ENCODE measurements at places on chromosomes 13 and 19. TPM values are rescaled to one million over a fixed set of nuclear protein-coding genes. Genes with fewer than 3 reads are reported as not detected.

The SARS2 gene
- total RNA-seq = 14.0 TPM

The RAB20 gene
- total RNA-seq = 61.6 TPM

The AP1M1 gene
- total RNA-seq = 110 TPM

The LIM2 gene
- not detected for total RNA-seq

The ZNF160 gene
- total RNA-seq = 32.8 TPM

The FFAR2 gene
- total RNA-seq = 2.4 TPM

The NLRP11 gene
- total RNA-seq = not detected

The GPC6 gene
- 23.1 TPM for total RNA-seq

The NLRP13 gene
- total RNA-seq = not detected

The KRTDAP gene
- not detected for total RNA-seq

The PLIN5 gene
- total RNA-seq = 62.5 TPM

The EBI3 gene
- 5.8 TPM for total RNA-seq

The KLK3 gene
- not detected for total RNA-seq

The TIMM29 gene
- total RNA-seq = 14.4 TPM

The TNFRSF19 gene
- total RNA-seq = 1.5 TPM

The RFXAP gene
- 4.0 TPM for total RNA-seq

The RAP2A gene
- 38.3 TPM for total RNA-seq

The CYP2B6 gene
- not detected for total RNA-seq

The CD33 gene
- total RNA-seq = 18.6 TPM

The C1QTNF9 gene
- total RNA-seq = 1.0 TPM

The LYPD4 gene
- not detected for total RNA-seq

The CXCL17 gene
- total RNA-seq = not detected

The ZNF829 gene
- total RNA-seq = 1.8 TPM

The MBD3L2 gene
- total RNA-seq = not detected

The STOML3 gene
- total RNA-seq = not detected

The POLD1 gene
- total RNA-seq = 13.9 TPM

The CCDC70 gene
- total RNA-seq = not detected

The PABPC3 gene
- 0.29 TPM for total RNA-seq

The SLC10A2 gene
- not detected for total RNA-seq

The CCNA1 gene
- 0.71 TPM for total RNA-seq
